ENCODE measurements at places on chromosomes 1 and 21. TPM values are rescaled to one million over a fixed set of nuclear protein-coding genes. Genes with fewer than 3 reads are reported as not detected.

LIN28A gene
- not detected for polyA plus RNA-seq

TFF2 gene
- not detected for polyA plus RNA-seq

DNA sequence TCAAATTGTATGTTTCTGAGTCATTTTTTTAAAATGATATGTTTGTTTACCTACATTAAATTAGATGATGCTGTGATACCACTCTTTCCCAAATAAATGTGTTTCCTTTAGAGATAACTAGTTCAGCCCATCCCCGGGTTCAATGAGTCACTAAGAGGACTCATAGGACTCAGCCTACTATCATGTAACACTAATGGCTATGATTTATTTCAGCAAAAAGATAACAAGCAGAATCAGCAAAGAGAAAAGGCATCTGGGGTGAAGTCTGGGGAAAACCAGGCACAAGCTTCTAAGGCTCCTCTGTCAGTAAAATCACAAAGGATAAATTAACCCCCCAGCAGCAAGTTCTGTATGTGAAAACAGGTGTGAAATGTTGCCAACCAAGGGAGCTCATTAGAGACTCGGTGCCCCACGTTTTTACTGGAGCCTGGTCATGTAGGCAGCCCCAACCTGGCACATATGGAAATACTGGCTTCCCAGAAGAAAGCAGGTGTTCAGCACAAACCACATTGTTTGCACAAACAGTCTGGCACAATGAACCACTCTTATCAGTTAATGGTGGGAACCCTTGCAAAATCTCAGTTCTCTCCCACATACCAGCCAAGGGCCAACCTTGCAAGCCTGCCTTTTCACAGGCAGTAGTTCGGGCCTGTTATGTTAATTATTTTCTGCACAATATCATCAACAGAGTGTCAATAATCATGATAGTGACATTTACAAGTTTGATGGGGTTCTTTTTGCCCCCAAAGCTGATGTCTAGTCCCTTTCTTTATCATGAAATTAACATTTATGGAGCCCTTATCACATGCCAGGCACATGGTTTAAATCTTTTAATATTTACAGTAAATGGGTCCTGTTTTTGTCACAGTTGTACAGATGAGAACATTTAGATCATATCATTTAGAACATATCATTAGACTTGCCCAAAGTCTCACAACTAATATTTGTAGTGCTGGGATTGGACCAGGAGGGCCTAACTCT, 23.1 kb upstream of the CNN3 start:
- no peaks in the 10 kb centered on the region for H3K36me3 ChIP-seq
- no peak overlapping the region for H3K27ac ChIP-seq
- DNase-seq = no peak
- no peaks in the 10 kb centered on the region for H3K4me1 ChIP-seq

DNA sequence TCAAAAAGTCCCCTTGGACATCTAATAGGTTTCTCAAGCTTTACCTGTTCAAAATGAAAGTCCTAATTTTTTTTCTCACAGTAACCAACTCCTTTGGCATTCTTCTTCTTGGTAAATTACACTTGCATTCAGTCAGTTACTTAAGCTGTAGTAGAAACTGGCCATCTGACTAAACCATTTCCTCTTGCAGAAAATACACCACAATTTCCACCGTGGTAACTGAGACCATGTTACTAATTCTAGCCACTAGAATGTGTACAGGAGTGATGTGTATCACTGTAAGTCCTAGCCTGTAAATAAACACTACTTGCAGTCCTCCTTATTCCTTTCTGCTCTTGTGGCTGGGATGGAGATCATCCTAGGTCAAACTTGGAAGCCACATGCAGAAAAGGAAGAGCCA, 965.4 kb upstream of the TMPRSS15 start:
- H3K27ac ChIP-seq = no peak overlapping the region
- H3K27me3 ChIP-seq = no peaks in the 10 kb centered on the region
- H3K4me3 ChIP-seq = no peak overlapping the region
- DNase-seq = no peak
- H3K36me3 ChIP-seq = no peaks in the 10 kb centered on the region

DNA sequence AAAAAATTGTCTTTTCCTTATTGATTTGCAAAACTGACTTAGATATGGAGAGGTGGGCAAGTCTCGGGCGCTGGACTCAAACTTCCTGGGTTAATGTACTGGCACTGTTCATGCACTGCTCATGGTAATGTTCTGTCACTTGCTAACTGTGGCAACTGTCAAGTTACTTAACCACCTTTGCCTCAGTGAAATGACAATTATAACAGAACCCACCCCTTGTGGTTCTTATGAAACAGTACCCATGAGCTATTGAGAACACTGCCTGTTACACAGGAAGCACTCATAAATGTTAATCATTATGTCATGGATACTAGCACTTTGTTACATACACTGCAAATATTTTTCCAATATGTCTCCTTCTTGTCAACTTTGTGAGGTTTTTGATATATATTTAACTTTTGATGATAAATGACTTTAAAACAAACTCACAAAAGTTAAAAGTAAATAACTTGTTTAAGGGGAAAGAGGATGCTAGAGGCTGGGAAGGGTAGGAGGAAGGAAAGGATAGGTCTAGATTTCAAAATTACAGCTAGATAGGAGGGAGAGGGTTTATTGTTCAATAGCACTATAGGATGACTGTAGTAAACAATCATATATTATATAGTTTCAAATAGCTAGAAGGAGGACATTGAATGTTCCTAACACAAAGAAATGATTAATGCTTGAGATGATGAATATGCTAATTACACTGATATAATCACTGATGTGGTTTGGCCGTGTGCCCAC, 342.5 kb downstream of the ADGRL2 start:
- H3K4me3 ChIP-seq = no peak overlapping the region
- no peak for DNase-seq
- H3K27me3 ChIP-seq = no peaks in the 10 kb centered on the region
- no peaks in the 10 kb centered on the region for H3K4me1 ChIP-seq
- H3K36me3 ChIP-seq = no peaks in the 10 kb centered on the region
- no peak overlapping the region for H3K27ac ChIP-seq

DNA sequence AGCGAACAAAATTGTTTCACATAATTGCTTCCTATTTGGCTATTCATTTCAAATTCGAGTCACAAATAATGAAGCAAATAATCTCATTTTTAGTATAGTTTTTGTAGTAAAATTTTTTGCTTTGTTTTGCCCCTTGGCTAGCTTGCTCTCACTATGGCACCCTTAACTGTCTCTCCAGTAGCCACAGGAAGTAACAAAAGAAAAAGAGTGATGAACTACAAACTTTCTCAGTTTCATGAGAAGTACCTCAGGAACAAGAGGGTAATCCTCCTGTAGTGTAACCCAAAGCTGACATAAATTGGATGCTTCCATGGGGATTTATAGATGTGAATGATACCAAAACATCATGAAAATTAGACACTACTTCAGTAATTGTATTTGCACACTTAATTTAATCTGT, 242.9 kb downstream of the BARHL2 start:
- H3K4me1 ChIP-seq = no peaks in the 10 kb centered on the region
- H3K27me3 ChIP-seq = no peaks in the 10 kb centered on the region
- no peak overlapping the region for H3K27ac ChIP-seq
- H3K36me3 ChIP-seq = no peaks in the 10 kb centered on the region
- DNase-seq = no peak
- no peak overlapping the region for H3K4me3 ChIP-seq

- H3K27ac ChIP-seq = no peak overlapping the region
- H3K4me1 ChIP-seq = peaks cover 10% of the 10 kb centered on the region
- H3K4me3 ChIP-seq = no peak overlapping the region
- H3K27me3 ChIP-seq = no peaks in the 10 kb centered on the region
- H3K36me3 ChIP-seq = no peaks in the 10 kb centered on the region
- DNase-seq = no peak
Observed at GRCh38 chr1:224219011-224219611, 36.1 kb downstream of the DEGS1 start.

DNA sequence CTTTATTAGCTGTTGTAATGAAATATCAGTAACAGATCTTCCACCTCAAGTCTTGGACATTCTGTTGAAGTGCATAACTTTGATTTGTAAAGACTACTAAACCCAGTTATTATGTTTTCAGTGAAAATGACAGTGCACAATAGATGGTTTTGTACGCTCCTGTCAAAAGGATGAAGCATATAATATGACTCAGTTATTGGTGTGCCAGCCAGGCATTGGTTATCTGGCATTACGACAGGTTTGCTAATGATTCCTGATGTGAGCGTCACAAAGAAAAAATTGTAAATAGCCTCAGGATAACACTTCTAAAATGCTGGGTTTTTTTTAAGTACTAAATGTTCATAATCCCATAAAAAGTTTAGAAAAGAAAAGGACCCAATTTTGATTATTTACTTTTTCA, 147.9 kb downstream of the MAGI3 start:
- H3K27ac ChIP-seq = no peak overlapping the region
- no peaks in the 10 kb centered on the region for H3K27me3 ChIP-seq
- no peaks in the 10 kb centered on the region for H3K36me3 ChIP-seq
- H3K4me3 ChIP-seq = no peak overlapping the region
- peaks cover 8% of the 10 kb centered on the region for H3K4me1 ChIP-seq

DNA sequence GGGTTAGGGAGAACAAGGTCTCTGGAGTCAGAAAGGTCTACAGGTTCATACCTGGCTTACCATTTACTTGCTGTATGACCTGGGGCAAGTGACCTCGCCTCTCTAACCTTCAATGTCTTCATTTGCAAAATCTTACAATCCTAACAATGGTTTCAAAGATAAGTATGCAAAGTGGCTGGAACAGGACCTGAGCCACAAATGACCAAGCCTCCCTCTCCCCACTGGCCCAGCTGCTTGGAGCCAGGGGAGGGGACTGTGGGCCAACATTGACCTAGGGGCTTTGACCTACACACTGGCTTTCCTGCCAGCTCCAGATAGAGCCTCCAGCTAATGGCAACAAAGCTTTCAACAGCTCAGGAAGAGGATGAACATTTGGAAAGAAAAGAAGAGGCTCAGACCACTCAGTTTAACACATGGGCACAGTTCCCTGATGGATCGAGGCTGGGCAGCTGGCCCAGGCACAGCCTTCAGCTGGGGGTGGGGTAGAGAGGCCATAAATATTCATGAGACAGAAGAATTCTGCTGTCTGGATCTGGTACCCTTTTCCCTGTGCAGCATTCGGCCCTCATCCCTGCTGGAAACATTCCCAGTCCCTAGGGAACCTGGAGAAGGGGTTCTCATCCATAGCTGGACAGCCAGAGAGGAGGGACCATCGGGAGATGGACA, 12.9 kb downstream of the PTAFR start:
- peak overlapping the region; percentile 0 for H3K27ac ChIP-seq
- DNase-seq = no peak
- H3K27me3 ChIP-seq = no peaks in the 10 kb centered on the region
- no peak overlapping the region for H3K4me3 ChIP-seq

DNA sequence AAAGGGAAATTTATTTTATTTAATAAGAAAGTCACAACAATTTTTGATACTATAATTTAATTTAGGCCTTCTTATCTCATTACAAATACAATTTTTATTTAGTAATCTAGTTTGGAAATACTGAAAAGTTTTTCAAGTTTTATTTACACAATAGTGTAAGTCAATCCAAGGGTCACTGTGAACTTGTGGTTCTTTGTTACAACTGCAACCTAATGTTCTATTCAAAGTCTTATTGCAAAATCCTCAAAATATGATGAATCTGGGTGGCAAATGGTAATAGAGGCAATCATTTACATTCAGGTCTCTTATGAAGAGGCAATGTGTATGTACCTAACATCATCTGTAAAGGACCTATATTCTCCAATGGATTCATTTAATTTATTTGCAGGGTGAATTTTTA, 421.2 kb downstream of the DPYD start:
- H3K27ac ChIP-seq = no peak overlapping the region
- H3K27me3 ChIP-seq = no peaks in the 10 kb centered on the region
- no peaks in the 10 kb centered on the region for H3K4me1 ChIP-seq
- no peak overlapping the region for H3K4me3 ChIP-seq

ARHGEF16 gene
- polyA plus RNA-seq = not detected
